Placental pericyte (primary cell): ENCODE measurements at places on chromosomes 1 and 21. TPM values are rescaled to one million over a fixed set of nuclear protein-coding genes. Genes with fewer than 3 reads are reported as not detected.

The RGS4 gene
- total RNA-seq: 2.4 and 538 TPM in 2 replicates

The THEM4 gene
- total RNA-seq: 8.8 and 10.7 TPM in 2 replicates

The GBP2 gene
- 8.7 and 39.8 TPM in 2 replicates for total RNA-seq

The KLHDC9 gene
- total RNA-seq: 0.66 and 1.1 TPM in 2 replicates

The CYYR1 gene
- not detected in 2 replicates for total RNA-seq

The RERE gene
- total RNA-seq: 68.3 and 81.9 TPM in 2 replicates

The KCNA10 gene
- not detected in 2 replicates for total RNA-seq

The FAM72C gene
- total RNA-seq: 0.22 and 4.2 TPM in 2 replicates

The NEK2 gene
- total RNA-seq: 0.44 and 36.2 TPM in 2 replicates

The S100A1 gene
- total RNA-seq: 0.14 and 0.44 TPM in 2 replicates

The LEFTY1 gene
- not detected in 2 replicates for total RNA-seq

The PER3 gene
- 4.4 and 6.6 TPM in 2 replicates for total RNA-seq

The CAMK1G gene
- 0.66 and 10.6 TPM in 2 replicates for total RNA-seq

The RAD54L gene
- 0.22 and 9.3 TPM in 2 replicates for total RNA-seq

The TMEM52 gene
- total RNA-seq: 0.43 and 0.44 TPM in 2 replicates

The KIF14 gene
- 1.1 and 28.3 TPM in 2 replicates for total RNA-seq

The FCGR1A gene
- not detected in 2 replicates for total RNA-seq

The RCC2 gene
- 47.7 and 125 TPM in 2 replicates for total RNA-seq

The SPRR2F gene
- not detected in 2 replicates for total RNA-seq

The LIN9 gene
- total RNA-seq: 1.8 and 11.7 TPM in 2 replicates

The COL9A2 gene
- 0.14 and 1.8 TPM in 2 replicates for total RNA-seq

The LRRC39 gene
- 0.57 and 0.88 TPM in 2 replicates for total RNA-seq

The DISC1 gene
- 5.7 and 12.7 TPM in 2 replicates for total RNA-seq

The TMPRSS2 gene
- total RNA-seq: under 0.01 and 0.43 TPM in 2 replicates

The ZNF697 gene
- total RNA-seq: 25.4 and 32.1 TPM in 2 replicates

The AMPD1 gene
- not detected in 2 replicates for total RNA-seq

The MSH4 gene
- under 0.01 TPM in 1 of 2 replicates, not detected in the other for total RNA-seq

The SPRR2G gene
- total RNA-seq: not detected in 2 replicates

The AVPR1B gene
- not detected in 2 replicates for total RNA-seq

The SRP9 gene
- 118 and 265 TPM in 2 replicates for total RNA-seq
